Amniotic epithelial cell (primary cell): ENCODE measurements at places on chromosomes 6 and 20.

DNA sequence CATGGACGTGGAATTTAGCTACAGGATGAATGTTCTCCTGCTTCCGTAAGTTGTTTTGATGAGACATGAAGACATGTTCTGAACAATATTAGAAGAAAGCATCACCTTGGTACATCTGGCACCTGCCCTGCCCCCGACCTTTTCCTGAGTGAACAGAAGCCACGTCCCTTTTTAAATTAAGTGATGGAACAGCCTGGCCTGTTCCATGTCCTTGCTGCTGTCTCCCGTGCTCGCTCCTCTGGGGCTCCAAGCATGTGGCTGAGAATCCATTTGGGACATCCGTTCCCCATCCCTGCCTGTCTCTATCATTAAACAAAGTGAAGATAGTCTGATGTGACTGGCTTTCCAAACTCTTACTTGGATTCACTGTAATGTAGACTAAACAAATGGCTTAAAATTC is 36.4 kb downstream of the ERMARD start:
- DNase-seq = no peak

DNA sequence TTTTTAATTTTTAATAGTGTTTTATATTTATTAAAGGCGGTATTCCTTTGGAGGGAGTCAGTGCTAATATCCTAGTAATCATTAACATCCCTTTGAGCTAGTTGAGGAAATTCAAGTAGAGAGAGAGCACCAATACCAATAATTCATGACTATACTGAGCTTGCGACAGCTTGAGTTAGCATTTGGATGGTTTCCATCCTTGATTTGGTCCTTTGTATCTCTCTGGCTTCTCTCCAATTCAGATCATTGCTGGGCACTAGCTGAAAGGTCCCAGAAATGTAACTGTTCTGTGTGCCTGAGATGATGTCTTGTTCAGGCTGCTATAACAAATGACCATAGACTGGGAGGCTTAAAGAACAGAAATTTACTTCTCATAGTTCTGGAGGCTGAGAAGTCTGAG is 77.0 kb downstream of the RNF144B start:
- no peak for DNase-seq

- DNase-seq = peak; percentile 86
Observed at GRCh38 chr6:31401403-31401802, 2.0 kb upstream of the MICA start.

- no peak for DNase-seq
Observed at GRCh38 chr20:12977328-12978125, 31.2 kb upstream of the SPTLC3 start.

- DNase-seq = no peak
Observed at GRCh38 chr20:61523145-61523544, 271.1 kb downstream of the CDH4 start.

GRCh38 chr20:10984294-10984693 is 310.5 kb upstream of the JAG1 start:
- DNase-seq = no peak

DNA sequence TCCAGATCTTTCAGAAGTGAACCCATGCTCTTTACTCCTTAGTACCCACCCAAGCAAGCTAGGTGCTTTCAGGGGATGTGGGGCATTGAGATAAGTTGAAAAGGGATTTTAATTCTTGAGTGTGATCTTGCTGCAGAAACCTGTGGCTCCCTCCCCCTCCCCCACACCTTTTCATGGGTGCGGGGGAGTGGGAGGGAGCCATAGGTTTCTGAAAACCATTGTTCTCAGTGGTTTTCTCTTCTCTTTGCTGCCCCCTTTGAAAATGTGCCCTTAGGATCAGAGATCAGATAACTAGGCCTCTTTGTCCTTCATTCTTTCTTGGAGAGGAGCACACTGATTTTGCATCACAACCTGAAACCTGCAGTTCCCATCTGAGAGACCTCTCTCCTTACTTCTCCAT is 2.4 kb downstream of the PCSK2 start:
- no peak for DNase-seq

DNA sequence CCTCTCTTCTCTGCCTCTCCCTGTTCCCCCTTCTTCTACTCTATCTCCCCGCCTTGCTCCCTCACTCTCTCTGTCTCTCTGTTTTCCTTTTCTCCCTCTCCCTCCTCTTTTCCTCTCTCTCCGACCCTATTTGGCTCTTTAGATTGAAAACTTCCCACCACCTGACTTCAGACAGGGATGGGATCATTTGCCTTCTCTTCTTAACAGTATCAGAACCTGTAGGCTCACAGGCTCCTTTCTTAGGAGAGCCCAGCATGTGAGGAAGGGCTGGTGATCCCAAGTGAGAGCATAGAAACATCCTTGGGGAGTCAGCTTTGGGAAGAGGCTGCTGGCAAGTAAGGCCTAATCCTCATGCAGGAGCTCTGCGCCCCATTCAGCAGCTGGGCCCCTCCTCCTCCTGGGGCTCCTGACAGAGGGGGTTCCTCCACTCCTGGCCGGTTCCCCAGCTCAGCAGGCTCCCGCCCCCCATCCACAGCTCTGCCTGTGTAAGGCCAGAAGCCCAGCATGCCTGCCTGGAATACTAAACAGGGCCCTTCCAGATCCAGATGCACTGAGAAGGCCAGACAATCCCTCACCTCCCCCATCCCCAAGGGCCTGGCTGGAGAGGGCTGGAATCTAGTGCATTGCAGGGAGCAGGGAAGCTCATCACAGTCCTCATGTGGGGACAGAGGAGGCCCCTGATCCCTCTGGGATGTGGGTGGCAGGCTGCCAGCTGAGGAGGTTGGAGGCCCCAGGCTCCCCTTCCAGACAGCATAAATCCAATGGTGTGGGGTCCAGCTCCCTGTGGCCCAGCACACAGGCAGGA is 93.4 kb downstream of the PTPRT start:
- DNase-seq = no peak

DNA sequence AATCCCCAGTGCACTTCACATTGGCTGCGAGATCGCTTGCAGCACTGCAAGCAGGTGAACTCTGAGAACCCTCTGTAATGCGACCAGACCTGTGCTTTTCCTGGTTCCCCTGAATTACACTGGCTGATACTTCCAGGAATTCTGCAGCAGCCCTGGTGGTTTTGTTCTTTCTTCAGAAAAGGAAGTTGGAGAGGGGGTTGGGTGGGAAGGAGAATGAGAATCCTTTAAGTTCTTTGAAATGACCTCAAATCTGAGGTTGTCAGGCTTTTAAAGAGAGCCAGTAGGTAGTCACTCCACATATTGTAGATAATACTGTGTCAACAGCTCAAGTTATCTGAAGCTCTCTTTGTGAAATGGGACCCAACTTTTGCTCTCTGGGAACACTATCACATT is 62.4 kb downstream of the GCNT2 start:
- DNase-seq = no peak

GRCh38 chr6:169793408-169793807 is 42.0 kb downstream of the ERMARD start:
- DNase-seq = no peak

GRCh38 chr20:2131366-2131765 is 29.7 kb downstream of the STK35 start:
- peak; percentile 66 for DNase-seq

DNA sequence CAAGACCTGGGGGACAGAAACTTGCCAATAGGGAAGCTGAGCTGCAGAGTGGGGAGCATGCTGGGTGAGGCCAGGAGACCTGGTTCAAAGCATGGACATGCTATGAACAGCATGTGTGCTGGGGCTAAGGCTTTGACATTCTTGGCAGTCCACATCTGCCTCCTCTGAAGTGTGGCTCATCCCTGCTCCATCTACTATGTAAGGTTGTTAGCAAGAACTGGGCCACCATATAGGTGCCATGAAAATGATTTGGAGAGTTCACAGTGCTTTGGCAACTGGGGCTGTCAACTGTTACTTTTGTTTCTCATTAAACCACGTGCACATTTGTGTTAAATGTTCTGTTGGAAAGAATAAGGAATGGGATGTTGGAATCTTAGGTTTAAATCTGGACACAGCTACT is 311.1 kb downstream of the CDC5L start:
- no peak for DNase-seq

- DNase-seq = no peak
Observed at GRCh38 chr6:8108759-8109539, 6.6 kb upstream of the EEF1E1 start.

DNA sequence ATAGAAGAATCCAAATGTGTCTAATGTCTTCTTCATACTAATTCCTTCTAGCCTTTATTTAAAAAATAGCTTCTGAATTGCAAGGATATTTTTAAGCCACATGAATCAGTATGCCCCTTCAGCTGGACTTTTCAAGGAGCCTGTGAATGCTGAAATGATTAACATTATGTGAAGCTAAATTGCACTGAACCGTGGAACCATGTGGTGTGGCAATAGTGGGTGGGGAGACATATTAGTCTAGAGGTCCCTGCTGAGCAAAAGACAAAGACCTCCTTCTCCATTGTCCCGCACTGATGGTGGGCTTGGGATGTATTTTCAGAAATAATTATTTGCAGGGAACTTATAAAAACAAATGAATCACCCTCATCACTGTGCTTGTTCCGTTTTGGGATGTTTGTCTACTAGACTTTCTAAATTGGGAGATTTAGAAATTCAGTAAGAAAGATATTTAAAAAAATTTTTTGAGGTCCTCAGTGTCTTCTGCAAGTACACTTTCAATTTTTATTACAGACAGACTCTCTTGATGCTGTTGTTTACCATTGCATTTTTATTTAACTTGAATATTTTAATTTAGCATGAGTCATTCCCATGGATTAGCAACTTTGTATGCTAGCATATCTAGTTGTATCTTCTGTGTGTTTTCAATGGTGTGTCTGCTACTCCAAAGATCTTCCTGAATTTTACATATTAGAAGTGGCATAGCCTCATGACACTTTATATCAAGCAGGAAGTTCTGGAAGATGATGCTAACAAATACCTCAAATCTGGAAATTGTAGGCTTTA is 238.1 kb downstream of the LAMA2 start:
- DNase-seq = no peak

DNA sequence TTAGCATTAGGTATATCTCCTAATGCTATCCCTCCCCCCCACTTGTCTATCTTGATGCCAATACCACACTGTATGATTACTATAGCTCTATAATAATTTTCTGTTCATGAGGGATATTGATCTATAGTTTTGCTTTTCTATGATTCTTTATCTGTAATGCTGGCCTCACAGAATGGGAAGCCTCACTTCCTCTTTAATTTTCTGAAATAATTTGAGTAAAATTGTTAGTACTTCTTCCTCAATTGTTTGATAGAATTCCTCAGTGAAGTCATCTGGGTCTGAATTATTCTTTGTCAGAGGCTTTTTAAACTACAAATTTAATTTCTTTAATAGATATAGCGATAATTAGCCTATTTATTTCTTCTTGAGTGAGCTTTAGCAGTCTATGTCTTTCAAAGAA is 31.2 kb downstream of the SIRPD start:
- DNase-seq = no peak

- no peak for DNase-seq
Observed at GRCh38 chr20:40578961-40579360, 110.1 kb downstream of the MAFB start.

DNA sequence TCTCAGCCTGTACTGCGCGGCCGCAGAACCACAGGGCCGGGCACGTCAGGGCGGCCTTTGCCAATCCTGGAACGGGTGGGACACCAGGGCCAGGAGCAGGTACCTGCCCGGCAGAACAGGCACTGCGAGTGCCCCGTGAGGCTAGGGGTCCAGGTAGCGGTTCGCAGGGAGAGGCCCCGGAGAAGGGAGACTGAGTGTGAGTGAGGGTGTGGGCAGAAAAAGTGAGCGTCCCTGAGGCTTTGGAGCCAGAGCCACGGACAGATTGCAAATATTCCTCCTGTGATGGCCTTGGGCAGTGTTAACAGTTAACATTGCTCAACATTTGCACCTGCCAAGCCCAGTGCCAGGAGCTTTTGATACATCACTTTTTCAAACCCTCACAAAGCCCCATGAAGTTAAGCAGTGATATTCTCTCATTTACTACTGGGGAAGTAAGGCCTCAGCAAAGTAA is 491 bp downstream of the GNMT start:
- no peak for DNase-seq

GRCh38 chr6:45455408-45455807 is 77.7 kb upstream of the SUPT3H start:
- DNase-seq = no peak

DNA sequence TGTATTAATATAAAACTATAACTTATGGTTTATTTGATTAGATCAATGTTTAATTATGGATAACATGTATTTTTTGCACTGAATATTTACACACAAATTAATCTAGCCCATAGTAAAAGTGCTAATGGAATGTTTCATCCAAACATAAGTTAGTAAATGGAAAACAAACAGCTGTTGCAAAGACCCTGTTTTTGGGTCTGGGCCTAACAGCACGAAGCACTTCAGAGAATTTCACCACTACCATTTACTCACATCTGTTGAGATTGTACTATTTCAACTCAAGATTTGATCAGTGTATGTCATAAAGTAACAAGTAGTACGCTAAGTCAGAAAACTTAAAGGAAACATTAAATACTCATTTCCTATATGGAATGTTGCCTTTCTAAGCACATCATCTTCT is 359.6 kb downstream of the LAMA2 start:
- no peak for DNase-seq

DNA sequence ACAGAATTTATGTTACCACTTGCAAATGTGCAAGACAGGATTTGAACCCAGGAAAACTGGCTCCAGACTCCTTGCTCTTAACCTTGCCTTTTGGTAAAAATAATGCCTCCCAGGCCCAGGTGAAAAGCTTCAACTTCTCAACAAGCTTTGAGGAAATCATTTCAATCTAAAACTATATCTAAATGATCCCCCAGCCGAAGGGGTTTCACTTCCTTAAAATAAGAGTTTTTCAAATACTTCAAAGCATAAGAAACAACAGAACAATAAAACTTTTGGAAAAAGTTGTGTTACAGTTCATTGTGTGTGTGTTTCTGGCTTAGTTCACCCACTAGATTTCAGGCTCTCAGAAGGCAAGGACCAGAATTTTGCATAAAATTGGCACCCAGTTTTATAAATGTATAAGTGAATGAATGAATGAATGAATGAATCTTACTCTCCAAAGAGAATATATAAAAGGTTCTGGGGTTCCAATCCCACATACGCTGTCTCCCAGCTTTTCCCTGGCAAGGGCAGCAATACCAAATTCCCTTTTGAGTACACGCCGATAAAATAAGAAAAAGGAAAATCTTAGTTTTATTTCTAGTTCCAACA is 5.4 kb downstream of the OR2H2 start:
- DNase-seq = no peak
